ENCODE measurements at places on chromosomes 1 and 21.

DNA sequence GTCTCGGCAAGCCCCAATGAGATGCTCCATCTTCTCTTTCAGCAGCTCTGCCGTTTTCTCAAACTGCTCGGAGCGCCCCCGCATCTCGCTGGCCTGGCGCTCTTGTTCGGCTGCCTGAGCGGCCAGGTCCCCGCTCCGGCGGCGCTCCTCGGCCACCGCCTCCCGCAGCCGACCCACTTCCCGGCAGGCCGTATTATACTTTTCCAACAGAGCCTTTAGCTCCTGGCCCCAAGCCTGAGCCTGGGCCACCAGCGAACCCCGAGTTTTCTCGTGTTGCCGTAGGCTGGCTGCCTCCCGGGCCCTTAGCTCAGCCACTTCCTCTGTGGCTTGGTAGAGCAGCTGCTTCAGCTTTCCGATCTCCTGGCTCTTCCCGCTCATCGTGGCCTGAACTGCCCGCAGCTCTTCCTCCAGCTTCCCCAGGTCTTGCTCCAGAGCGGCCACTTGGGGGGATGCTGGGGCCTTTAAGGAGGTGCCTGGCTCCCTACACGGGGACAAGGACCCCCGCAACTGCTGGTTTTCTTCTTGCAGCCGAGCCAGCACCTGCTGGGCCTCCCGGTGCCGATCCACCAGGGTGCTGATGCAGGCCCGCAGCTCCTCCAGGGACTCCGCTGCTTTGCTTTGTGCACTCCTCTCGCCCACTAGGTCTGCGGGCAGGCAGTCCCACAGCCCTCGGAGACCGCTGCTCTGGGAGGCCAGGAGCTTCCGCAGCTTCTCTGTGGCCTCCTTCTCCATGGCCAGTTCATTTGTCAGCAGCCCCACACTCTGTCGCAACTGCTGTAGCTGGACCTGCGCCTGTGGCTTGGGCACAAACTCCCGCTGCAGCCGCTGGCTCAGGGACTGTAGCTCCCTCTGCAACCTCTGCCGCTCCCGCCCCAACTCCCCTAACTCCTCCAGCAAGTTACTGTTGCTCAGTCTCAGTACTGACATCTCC is 13.4 kb upstream of the PIAS3 start:
- DNase-seq, result peak; percentile 65

DNA sequence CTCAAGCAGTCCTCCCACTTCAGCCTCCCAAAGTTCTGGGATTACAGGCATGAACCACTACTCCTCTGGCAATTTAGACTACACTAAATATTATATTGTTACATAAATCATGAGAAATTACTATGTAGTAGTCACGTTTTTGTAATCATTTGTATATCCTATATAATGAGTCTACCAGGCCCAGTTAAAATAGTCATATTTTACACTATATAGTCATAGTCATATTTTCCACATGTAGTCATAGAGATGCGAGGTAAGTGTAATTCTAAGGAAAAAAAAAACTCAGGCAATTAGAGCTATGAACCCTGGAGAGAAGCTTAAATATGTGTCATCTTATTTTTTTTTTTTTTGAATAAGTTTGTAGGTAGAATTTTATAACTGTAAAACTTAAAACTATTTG is 90.0 kb downstream of the FNBP1L start:
- no peak for DNase-seq

GRCh38 chr1:71557138-71557537 is 476.3 kb upstream of the ZRANB2 start:
- no peak for DNase-seq

- no peak for DNase-seq
These were observed 59.0 kb upstream of the HUNK start for GRCh38 chr21:31813862-31814261.

- no peak for DNase-seq
These were observed 649.1 kb upstream of the USP24 start for GRCh38 chr1:55864251-55864650.

DNA sequence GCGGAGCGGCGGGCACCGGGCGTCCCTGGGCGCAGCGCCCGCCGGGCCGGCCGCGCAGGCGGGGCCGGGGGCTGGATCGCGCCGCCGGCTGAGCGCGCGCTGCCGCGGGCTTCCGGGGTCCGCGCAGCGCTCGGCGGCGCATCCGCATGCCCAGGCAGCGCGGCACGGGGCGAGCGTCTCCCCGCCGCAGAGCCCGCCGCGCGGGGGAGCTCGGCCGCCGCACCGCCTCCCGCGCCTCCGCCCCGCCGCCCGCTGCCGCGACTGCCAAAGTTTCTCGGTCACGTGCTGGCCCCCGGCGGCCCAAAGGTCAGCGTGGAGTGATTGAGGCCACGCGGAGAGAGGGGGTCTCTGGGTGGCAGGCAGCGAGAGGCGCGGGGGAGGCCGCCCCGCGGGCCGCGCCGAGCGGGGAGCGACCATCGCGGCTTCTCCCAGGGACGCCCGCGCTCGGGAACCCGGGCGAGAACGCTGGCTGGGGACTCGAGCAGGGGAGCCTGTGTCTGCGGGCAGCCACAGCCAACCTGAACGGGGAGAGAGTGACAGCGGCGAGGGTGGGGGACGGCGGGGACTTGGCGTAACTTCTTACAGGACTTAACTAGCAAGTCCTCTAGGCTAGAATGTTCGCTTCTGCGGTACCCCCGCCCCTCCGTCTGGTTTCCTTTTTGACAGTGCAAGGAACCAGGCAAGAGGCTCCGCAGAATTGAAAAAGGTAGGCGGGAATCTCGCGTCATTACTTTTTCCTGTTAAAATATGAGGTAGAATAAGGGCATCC is at the start of gene ILDR2:
Gene ILDR2, minus strand, starts transcription at position 180 of the 769 bp plus-strand sequence. CDS start 272 bp downstream, outside the sequence.
- peak; percentile 71 for DNase-seq

- DNase-seq, result no peak
These were observed 34.0 kb downstream of the TFF3 start for GRCh38 chr21:42281181-42281680.

- DNase-seq, result no peak
These were observed 84.1 kb downstream of the RIPK4 start for GRCh38 chr21:41682719-41683179.

- no peak for DNase-seq
These were observed 843.6 kb downstream of the ADGRL2 start for GRCh38 chr1:82644186-82644915.

- DNase-seq, result no peak
These were observed 25.3 kb upstream of the LRRC8B start for GRCh38 chr1:89499320-89499719.

GRCh38 chr1:86779308-86780191 is 75.2 kb downstream of the SH3GLB1 start:
- no peak for DNase-seq

DNA sequence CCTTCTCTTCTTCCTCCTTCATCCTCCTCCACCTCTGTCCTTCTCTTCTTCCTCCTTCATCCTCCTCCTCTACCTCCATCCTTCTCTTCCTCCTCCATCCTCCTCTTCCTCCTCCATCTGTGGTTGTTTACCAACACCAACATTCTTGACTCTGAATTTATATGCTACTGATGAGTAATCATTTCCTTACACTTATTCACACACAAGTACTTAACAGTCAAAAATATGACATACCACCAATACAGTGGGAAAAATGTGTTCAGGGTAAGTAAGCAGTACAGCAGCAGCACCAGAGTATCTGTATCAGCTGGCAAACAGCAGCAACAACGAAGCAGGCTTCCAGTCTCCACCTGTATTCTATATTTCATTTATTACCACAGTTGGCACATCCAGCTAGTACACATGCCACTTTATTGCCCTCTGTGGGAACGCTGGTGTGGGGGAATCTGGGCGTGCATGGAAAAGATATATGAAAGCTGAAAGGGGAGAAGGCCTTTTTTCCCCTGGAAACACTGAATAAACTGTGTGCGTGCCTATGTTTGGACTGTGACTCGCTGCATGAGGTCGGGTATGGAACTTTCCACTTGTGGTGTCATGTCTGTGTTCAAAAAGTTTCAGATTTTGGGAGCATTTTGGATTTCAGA is 16.0 kb downstream of the ADSS2 start:
- DNase-seq, result no peak

DNA sequence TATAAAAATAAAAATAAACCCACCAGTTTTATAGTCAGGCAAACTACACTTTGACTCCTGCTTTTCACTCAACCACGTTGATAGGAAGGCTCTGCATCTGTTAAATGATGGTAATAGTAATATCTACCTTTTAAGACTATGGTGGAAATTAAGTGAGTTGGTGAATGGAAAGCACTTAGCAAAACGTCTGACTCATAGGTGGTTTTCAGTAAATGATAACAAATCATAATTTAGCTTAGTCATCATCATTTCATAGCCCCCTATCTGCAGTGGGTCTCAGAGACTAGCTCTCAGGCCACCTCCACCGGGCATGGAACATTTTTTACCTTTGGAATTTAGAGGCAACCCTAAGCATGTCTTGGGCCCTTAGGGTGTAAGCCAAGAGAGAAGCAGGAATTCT is 160.0 kb downstream of the PDE4B start:
- DNase-seq, result no peak

DNA sequence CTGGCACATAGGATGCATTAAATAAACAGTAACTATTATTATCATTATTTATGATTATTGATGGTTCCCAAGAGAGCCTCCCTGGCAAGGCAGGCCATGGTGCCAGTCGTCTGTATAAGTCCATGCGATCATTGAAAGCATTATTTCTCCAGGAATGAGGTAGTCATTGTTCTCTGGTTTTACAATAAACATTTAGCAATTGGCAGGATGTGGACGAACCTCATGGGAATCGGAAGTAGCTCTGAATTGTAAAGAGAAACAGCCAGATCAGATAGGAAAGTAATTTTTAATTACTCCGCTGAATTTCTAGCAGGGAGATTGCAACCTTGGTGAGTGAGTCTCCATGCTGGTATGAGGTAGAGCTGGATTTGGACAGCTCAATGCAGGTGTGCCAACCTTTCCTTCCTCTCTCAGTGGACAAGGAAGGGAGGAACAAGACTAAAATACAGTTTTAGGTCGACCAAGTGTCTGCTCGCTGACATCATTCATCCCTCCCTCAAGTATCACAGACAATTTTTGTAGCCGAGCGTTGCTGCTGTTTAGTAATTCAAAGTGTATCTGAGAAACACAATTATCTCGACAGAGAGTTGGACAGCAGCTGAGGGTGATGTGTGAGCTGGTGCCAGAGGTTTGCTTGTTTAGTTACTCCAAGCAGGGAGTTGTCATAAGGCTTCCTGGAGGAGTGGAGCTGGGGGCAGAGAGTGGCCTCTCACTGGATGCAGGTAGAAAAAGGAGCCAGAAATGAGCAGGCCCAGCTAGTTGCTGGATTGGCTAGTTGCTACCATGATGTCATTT is 250.8 kb downstream of the KCNJ6 start:
- DNase-seq, result no peak

- DNase-seq, result no peak
These were observed 46.4 kb downstream of the KIF26B start for GRCh38 chr1:245201201-245201600.

GRCh38 chr1:184524248-184524647 is 137.4 kb downstream of the C1orf21 start:
- no peak for DNase-seq

- no peak for DNase-seq
These were observed 22.4 kb upstream of the TMEM125 start for GRCh38 chr1:43247256-43247921.

DNA sequence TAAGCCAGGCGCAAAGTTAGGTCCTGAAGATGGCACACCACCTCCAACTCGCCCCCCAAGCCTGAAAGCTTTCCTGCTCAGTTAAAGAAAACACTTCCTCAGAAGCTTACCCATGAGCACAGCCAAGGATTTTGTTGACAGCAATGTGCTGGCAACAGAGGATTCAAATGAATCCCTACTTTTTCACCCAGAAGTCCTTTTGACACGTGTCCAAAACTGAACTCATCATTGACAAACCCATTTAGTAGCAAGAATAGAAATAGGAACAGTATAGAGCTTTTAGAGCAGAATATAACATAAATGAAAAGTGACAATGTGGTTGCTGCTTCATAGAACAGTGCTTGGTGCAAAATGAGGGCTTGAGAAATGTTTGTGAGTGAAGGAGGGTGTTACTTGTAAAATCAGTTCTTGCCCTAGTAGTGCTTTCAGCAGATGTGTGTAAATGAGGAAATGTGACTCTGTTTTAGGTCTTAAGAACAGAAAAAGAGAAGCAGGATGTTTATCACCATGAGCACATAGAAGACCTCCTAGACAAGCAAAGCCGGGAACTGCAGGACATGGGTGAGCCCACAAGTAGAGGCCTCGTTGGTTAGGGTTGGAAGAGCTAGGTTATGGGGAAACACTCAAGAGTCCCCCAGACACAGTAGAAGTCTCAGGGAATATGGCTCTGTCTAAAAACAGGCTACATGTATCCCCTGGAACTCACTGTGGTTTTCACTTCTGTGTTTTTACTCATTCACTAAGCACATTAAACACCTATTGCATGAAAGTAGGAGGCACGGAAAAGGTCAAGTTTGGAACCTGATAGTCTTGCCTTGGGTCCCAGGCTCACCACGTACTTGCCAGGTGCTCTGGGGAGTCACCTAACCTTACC is 48.6 kb upstream of the TMEM125 start:
- peak; percentile 69 for DNase-seq

GRCh38 chr1:21469581-21469980 is 29.6 kb downstream of the NBPF3 start:
- no peak for DNase-seq

GRCh38 chr1:246695136-246695535 is 29.1 kb upstream of the SCCPDH start:
- DNase-seq, result no peak

GRCh38 chr1:50929376-50929958 is 30.6 kb downstream of the FAF1 start:
- DNase-seq, result no peak

DNA sequence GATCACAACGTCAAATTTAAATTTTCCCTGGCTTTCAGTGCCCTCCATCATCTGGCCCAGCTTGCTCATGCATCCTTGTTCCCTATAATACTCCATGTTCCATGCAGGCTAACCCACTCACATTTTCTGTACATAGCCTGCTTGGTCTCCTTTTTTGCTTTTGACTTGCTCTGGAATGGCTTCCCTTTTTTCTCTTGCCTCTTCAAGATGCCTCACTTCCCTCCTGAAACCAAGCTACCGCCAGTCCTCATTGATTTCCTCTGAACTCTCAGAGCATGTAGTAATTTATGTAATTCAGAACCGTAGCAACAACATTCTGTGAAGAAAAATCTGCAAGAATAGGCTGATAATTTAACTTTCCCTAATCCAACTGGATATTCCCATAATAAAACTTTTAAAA is 10.3 kb downstream of the CAP1 start:
- no peak for DNase-seq

GRCh38 chr1:4599951-4600481 is 54.4 kb upstream of the AJAP1 start:
- no peak for DNase-seq

GRCh38 chr1:160925652-160926244 is 28.9 kb downstream of the ITLN2 start:
- no peak for DNase-seq

DNA sequence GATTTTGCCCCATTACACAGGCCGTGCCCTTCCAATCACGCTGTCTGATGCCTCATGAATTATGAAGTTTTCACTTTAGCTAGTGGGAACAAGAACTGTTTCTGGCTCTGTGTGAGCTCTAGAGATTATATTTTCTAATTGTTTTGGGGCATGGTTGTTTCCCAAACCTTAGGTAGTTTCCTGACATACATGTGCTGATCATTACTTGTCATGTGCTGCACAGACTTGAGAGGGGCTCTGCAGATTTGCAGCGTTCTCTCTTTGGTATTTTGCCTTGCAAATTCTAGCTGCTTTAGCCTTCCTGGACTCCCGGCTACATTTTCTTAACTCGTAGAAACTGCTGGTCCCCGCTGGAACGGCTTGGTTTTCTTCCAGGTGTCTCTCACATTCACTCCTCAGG is 142.1 kb upstream of the IVNS1ABP start:
- no peak for DNase-seq

GRCh38 chr21:16337266-16337665 is 607.5 kb downstream of the USP25 start:
- DNase-seq, result no peak

- no peak for DNase-seq
These were observed 198.0 kb upstream of the ZP4 start for GRCh38 chr1:238088560-238089290.

Measured in GM10248 (cell line).